ENCODE measurements at places on chromosomes 13 and 19.
A peak's percentile ranks its signal among the peaks of the same experiment; 100 is the strongest.

DNA sequence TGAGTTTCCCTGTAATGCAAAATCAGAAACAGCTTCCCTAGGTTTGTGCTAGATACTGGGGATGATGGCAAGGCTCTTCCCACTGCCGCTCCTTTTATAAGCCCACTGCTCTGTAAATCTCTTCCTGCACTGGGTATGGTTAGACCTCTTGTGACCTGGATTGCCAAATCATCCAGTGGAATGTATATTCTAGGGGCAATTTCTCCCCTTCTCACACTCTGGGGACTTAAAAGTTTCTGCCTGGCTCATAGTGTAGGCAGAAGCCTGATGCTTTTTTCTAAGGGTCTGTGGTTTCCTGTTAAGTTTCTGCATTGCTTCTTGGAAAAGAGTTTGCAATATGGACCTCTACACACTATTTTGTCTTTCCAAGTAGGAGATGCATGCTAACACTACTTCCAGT, 1582.0 kb upstream of the PCDH20 start:
- peak; percentile 70 for DNase-seq
- no peaks in the 10 kb centered on the region for H3K36me3 ChIP-seq
- no peak overlapping the region for H3K4me3 ChIP-seq

DNA sequence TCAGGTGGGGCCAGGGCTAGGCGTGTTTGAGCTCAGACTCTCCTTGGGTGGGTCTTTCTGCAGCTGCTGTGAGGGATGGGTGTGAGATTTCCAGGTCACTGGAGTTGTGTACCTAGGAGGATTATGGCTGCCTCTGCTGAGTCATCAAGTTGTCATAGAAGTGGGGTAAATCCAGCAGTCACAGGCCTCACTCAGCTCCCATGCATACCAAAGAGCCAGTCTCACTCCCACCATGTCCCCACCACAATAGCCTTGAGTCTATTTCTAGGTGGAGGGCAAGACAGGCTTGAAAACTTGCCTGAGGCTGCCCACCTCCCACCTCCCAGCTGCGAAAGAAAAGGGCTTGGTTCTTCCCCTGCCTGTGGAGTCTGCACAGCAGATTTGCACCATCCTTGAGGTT, 194.0 kb upstream of the PCDH17 start:
- H3K4me1 ChIP-seq = no peaks in the 10 kb centered on the region
- no peaks in the 10 kb centered on the region for H3K27me3 ChIP-seq
- no peak overlapping the region for H3K27ac ChIP-seq
- no peaks in the 10 kb centered on the region for H3K36me3 ChIP-seq
- no peak for DNase-seq

- H3K4me1 ChIP-seq = peaks cover 35% of the 10 kb centered on the region
- H3K27me3 ChIP-seq = peaks cover 17% of the 10 kb centered on the region
- H3K36me3 ChIP-seq = peaks cover 4% of the 10 kb centered on the region
- peak overlapping the region; percentile 83 for H3K4me3 ChIP-seq
- peak overlapping the region; percentile 80 for H3K27ac ChIP-seq
- peak; percentile 55 for DNase-seq
Observed at GRCh38 chr19:14073925-14074838, 1.6 kb downstream of the MISP3 start.

- peak; percentile 5 for DNase-seq
- no peaks in the 10 kb centered on the region for H3K36me3 ChIP-seq
- H3K4me3 ChIP-seq = no peak overlapping the region
Observed at GRCh38 chr13:93690139-93690538, 463.5 kb downstream of the GPC6 start.

DNA sequence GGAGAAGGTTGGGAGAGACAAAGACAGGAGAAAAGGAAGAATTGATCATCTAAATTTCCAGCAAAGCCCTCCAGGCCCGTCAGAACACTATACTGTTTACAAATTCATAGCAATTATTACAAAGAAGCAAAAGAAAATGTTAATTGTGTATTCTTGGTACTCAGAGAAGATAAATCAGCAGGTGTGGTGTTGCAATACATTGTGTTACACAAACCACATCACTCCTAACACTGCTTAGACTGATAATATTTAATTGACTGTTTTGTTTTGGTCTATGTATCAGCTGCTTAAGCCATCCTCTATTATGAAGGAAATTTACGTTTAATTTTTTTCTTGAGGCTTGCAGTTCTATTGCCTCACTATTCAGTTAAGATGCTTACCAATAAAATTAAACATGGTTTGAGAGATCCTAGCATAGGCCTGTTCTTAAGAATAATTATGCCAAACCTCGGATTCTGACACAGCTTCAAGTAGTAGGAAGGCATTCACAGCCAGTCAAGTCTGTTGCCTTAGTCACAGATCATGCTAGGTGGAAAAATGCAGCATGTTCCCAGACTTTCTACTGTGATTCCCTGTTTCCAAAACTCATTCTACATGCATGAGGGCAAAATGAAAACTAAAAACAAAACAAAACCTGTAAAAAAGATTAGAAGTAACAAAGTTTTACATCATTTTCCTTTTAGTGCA, 129.2 kb downstream of the TBC1D4 start:
- DNase-seq = no peak
- no peaks in the 10 kb centered on the region for H3K36me3 ChIP-seq
- H3K4me3 ChIP-seq = no peak overlapping the region
- no peaks in the 10 kb centered on the region for H3K4me1 ChIP-seq
- no peaks in the 10 kb centered on the region for H3K27me3 ChIP-seq
